ENCODE measurements at places on chromosomes 12 and 14.
A peak's percentile ranks its signal among the peaks of the same experiment; 100 is the strongest.

- no peak for DNase-seq
Observed at GRCh38 chr12:3107071-3107583, 29.9 kb downstream of the TSPAN9 start.

DNA sequence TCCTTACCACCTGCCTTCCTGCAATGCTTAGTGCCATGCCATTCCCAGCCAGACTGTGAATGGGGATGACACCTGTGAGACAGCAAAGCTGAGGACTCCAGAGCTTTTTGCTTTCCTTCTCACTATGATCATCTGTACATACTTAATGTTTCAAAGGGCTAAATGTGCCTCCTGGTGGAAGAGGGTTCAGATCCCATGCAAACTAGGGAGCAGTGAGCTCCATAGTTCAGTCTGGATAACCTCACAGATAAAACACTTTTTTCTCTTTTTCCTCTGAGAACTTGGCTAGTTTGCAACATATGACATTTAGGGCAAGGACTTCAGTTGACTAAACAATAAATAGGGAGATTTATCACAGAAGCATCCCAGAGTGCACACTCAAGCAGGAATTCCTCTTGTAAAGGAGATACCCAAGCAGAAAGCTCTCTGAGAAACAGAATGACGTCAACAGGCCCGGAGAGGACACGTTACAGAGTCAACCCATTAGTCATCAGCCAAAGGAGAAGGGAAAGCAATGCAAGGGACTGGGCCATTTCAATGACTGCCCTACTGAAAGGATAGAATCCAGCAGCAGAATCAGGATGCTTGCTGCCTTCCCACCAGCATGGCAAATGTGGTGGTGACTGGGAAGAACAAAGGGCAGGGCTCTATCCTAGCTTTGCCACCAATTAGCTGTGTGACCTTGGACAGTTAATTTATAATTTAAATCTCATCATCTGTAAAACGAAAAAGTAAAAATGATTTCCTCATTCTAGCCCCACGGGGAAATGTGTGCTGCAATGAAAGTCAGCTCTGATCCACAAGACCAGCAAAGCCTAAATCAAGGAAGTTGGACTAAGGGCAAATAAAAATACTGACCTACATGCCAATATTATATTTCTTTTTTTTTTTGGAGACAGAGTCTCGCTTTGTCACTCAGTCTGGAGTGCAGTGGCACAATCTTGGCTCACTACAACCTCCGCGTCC, 80.8 kb upstream of the ACTN1 start:
- no peak for DNase-seq

GRCh38 chr14:32847867-32848266, 90.8 kb upstream of the NPAS3 start:
- DNase-seq: no peak

- peak; percentile 19 for DNase-seq
Observed at GRCh38 chr12:4106621-4107020, 166.9 kb upstream of the CCND2 start.

GRCh38 chr12:94979941-94980340, 23.6 kb downstream of the NDUFA12 start:
- DNase-seq: no peak

GRCh38 chr12:53974084-53975063, at the start of gene HOTAIR:
Gene HOTAIR, minus strand, starts transcription at chr12:53974954.
- DNase-seq: no peak

DNA sequence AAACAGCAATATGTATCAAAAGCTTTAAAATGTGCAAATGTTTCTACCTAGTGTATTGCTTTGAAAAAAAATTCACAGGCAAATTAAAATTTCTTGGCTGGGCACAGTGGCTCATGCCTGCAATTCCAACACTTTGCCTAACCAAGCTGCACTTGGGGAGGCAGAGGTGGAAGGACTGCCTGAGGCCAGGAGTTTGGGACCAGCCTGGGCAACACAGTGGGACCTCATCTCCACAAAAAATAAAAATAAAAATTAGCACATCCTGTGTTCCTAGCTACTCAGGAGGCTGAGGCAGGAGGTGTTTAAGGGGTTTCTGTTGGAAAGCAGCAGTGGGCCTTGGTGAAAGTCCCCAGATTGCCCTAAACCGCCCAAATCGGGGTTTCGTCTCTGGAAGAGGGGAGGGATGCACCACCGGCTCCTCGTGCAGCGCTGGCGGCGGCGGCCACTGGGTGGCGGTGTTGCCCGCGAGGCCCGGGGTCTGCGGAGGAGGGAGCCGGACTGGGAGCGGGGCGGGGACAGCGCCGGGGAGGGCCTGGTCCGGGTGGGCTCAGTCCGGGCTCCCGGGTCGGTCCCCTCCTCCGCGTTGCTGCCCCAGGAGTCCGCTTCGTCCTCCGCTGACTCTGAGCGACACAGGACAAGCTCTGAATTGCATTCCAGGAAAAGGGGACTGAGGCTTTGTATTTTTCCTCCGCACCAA, 265.6 kb downstream of the AACS start:
- peak; percentile 37 for DNase-seq

GRCh38 chr14:81122326-81122725, 98.4 kb downstream of the GTF2A1 start:
- DNase-seq: no peak

DNA sequence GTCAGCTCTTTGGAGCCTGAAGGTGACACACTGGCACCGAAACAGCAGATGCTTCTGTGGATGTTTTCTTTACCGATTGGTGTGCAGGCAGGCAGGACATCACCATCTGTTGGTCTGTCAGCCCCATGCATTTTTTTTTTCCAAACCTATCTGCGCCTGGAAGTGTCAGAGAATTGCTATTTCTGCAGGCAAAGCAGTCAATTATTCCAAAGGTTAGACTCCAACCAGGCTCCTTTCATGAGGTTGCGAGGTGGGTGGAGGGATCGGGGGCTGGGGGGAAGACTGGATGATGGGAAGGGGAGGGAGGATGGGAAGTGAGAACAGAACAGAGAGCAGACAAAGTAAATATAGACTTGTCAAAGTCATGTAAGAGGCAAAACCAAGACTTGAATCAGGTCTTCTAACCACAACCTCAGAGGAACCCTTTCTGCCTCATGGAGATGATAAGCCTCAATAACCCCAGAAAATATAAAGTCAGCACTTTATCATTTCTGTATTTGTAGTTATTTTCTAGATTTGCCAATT, 117.7 kb downstream of the OTOGL start:
- DNase-seq: no peak
